Hematopoietic multipotent progenitor cell treated with erythropoietin and hydrocortisone succinate and interleukin-3 and kit ligand, for 8 days (in vitro differentiated cells): ENCODE measurements at places on chromosomes 12 and 14.

GRCh38 chr14:73616831-73617230, 4.5 kb downstream of the ACOT6 start:
- no peak for DNase-seq

DNA sequence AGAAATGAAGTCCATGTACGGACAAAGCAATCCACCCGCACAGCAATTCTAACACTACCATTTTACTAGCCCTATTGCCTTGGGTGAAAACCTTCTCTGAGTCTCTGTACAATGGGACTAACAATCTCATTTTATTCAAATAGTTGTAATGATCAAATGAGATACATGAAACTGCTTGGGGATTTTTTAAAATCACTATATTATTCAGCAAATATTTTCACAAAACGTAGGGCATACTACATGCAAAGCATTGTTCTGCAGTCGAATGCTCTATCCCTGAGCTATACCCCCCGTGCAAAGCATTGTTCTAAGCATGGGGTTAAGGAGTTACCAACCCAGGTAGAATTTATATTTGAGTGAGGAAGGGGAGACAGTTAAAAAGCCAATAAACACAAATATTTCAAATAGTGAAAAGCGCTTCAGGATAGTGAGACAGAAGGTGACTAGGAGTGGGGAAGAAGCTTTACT, 554 bp upstream of the ATF7 start:
- no peak for DNase-seq

DNA sequence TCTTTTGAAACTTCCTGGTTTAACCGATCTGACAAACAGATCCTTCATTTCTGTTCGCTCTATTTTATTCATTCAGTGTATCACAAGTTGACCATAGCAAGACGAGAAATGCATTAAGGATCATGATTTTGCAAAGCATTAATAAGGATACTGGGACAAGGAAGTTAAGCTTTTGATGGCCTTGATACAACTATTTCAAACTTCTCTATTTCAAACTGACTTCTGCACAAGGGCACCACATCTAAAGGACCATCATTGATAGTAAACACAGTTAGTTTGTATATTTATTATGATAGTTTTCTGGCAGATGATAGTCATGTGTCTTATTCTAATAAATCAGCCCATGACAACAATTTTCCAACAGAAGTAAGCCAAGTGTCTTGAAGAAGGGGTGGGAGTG, 25.8 kb upstream of the PLXNC1 start:
- no peak for DNase-seq

- DNase-seq, result no peak
Observed at GRCh38 chr14:37623971-37624370, 28.5 kb downstream of the TTC6 start.

DNA sequence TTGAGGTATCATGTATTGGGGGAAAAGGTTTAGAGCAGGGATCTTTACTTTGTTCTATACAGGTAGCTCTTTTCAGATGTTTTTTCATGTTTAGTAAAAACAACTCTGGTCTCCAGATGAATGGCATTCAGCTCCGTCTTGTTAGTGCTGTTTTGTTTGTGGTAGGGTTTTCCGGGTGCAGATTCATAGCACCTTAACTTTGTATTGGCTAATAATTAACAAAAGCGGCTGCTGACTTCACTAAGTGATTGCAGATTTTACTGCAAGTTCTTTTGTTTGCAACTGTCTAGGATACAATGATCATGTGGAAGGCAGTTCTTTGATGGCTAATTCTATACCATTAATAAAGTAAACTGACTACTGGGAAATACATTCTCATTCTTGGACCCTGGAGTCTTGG, 32.2 kb upstream of the BHLHE41 start:
- no peak for DNase-seq

GRCh38 chr12:25362646-25363045, 111.9 kb upstream of the KRAS start:
- no peak for DNase-seq

DNA sequence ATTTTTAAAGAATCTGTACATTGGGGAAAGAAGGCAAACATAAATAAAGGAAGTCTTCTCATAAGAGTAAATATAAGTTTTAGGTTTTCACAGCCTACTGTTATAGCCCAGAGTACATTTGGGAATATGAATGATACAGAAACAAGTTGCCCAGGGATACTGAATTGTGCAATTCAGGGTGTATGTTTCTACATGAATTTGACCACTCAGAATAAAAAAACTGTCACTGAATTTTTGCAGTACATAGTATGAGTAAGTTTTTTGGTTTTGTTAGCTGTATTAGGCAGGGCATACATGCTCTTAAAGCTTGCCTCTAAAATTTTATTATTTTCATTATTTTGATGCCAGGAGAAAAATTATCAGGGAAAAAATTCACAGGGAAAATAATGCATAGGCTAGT, 6.6 kb upstream of the PCNX4 start:
- no peak for DNase-seq

DNA sequence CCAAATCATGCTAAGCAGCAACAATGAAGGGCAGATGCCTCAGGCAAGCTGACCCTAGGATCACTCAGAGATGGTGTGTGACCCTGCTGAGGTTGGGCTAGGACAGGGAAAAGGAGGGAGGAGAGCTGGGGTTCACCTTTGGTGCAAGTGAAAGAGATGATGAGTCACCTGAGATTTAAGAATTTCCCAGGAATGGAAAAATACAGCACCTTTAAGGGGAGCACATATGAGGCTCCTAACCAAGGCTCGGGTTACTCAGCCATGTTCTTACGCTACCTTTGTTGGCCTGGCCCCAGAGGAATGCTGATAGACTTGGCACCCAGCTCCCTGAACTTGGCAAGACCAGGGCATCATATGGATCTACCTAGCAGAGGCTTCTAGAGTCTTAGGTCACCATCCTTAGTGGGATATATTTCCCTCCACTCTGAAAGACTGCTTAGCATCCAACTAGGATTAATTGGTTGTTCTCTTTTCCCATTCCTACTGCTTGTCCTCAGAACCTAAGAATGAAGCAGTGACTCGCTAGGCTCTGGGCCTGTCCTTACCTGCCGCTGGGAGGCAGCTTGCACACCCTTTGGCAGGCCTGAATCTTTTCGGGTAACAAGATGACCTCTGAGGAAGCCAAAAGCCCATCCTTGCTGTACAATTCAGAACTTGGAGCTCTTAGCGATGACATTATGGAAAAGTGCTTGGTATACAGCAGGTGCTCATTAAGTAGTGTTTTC, 4.0 kb upstream of the NAA25 start:
- no peak for DNase-seq

DNA sequence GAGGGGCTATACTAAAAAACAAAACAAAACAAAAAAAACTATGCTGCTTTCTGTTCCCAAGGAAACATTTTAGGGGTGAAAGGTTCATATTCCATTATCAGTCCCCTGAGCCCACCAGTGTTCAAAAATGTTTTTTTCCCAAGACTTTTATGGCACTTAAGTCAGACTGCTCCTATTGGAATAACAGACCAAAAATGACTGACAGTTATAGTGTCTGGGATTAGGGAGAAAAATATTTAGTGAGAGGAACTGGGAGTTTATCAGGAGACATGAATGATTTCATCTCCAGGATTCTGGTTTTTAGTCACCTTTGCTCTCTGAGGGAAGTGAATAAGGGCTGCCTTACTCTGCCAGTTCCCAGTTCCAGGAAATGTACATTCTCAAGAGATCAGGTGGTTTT, 68.0 kb downstream of the PDE3A start:
- no peak for DNase-seq

GRCh38 chr12:8057839-8058238, 8.3 kb downstream of the C3AR1 start:
- DNase-seq, result no peak

GRCh38 chr12:95859947-95860850, 1.4 kb downstream of the SNRPF start:
- DNase-seq, result no peak

DNA sequence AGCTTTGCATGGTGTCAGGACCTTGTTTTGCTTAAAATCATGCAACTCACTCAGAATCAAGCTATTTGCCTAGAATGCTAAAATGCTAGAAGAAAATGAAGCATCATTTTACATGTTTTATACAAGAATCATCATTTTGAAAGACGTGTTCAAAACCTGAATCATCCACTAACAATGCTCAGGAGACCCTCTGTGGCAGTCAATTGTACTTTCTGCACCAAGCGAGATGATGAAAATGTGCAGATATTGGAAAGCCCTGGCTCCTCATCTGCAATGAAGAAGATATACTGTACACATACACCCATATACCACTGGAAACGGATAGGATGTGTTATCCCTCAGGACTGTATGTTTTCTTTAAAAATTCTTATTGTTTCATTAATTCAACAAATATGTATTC, 92.7 kb downstream of the DYRK2 start:
- no peak for DNase-seq
